Common myeloid progenitor, CD34-positive (primary cell): ENCODE measurements at places on chromosomes 5 and 9.

GRCh38 chr5:42163083-42163482 is 238.0 kb downstream of the FBXO4 start:
- DNase-seq, result no peak

GRCh38 chr5:386432-387341 is 56.3 kb upstream of the EXOC3 start:
- no peak for DNase-seq

DNA sequence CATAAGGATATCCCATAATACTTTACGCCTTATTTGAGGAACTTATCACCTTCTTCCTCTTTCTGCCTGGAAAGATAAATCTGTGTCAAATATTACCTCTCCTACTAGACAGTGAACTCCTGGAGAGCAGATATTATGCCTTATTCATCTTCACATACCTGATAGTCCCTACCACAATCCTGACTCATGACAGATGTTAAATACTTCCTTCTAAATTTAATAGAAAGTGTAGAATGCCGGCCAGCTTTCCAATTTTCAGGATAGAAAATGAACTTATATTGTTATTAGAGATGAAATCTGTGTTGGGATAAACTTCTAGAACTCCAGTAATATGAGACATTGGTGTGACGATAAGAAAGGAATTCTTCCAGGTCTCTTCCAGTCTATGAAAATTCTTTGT is 89.0 kb downstream of the GCNT4 start:
- DNase-seq, result peak; percentile 13

DNA sequence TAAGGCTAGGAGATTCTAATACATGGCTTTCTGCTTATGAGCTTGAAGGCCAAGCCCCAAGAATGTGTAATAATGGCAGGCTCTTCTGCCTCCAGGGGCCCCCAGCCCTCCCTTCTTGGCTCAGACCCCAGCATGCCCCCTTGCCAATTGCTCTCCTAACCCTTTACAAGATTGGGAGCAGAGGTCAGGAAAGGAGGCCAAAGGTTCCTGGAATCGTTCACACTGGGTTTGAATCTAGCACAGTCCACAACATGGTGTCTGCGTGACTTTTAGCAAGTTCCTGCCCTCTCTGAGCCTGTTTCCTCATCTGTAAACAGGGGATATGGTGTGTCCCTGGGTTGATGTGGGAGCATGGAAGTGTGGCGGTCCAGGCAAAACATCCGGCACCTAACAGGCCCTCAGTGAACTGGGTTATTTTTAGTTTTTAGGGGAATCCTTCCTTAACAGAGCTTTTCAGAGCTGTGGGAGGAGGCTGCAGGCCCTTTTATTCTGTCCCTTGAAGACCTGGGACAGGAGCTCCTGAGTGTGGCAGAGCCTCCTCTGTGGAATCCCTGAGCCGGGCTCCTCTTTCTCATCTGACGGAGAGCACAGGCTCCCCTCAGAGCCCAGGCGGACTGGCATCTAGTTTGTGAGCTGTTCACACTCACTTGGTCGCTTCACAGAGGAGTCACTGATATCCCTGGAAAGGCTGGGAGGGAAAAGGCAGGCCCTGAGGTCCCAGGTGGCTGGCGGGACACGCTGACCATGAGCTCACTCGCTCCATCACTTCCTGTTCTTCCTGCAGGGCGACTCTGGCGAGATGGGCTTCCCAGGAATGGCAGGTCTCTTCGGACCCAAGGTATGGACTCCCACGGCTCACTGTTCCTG is 23.4 kb upstream of the ORM1 start:
- DNase-seq, result no peak

GRCh38 chr9:129868872-129869486 is 33.7 kb downstream of the USP20 start:
- DNase-seq, result no peak

DNA sequence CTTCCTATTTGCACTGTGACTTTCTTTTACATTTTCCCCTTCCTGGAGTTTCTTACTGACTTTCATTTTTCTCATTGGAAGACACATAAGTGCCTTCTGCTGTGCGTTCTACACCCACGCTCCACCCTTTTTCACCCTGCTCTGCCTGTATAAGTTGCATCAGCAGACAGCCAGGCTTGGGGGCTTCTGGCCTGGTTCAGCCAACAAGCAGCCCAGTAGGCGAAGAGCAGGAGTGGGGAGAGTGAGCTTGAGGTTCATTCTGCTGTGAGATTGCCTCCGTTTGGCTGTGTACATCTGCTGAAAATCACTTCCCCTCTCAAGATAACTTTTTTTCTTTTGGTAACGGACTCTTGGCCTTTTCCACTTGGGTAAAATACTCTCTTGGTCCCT is 38.4 kb downstream of the RASGRF2 start:
- no peak for DNase-seq

- no peak for DNase-seq
Observed at GRCh38 chr5:82111191-82111590, 139.4 kb downstream of the ATG10 start.

GRCh38 chr5:135671966-135672365 is 93.2 kb upstream of the CXCL14 start:
- DNase-seq, result no peak

DNA sequence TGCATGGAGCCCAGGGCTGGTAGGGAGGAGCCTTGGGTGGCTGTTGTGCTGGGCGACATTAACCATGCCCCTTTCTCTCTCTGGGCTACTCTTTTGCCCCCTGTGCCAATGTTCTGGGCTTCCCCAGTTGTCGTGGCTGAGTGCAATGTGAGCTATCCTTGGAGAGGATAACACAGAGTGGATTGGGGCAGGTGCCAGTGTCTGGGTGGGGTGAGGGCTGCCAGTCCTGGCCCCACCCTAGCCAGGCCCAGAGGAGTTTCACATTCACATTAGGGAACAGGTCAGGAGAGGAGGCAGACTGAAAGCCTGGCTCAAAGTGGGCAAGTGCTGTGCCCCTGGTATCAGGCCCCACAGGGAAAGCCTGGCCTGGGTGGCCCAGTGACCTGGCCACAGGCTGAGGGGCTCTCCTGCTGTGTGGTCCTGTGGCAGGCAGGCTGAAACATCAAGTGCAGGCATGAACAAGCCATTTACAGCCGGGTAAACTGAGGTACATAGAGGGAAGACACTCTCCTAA is 7.5 kb upstream of the NDST1 start:
- no peak for DNase-seq

- no peak for DNase-seq
Observed at GRCh38 chr9:16367605-16368231, 502.8 kb downstream of the BNC2 start.

GRCh38 chr9:12351293-12352044 is 341.7 kb upstream of the TYRP1 start:
- DNase-seq, result no peak

DNA sequence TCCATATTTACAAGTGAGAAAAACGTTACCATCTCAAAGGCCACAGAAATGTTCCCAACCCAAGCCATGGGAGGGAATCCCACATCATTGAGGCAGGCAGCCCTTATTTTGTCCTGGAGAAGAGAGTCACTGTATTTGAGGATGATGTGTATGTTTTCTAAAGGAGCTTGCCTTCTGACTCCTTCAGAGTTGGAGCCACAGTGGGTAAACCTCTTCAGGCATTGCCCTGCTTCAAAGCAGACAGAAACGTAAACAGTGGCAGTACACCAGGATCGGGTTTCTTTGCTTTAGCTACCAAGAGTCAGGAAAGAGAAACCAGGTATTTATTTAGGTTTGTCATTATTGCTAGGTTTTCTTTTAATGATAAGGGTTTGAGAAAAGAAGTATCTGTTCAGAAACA is 45.7 kb downstream of the MUSK start:
- DNase-seq, result no peak

DNA sequence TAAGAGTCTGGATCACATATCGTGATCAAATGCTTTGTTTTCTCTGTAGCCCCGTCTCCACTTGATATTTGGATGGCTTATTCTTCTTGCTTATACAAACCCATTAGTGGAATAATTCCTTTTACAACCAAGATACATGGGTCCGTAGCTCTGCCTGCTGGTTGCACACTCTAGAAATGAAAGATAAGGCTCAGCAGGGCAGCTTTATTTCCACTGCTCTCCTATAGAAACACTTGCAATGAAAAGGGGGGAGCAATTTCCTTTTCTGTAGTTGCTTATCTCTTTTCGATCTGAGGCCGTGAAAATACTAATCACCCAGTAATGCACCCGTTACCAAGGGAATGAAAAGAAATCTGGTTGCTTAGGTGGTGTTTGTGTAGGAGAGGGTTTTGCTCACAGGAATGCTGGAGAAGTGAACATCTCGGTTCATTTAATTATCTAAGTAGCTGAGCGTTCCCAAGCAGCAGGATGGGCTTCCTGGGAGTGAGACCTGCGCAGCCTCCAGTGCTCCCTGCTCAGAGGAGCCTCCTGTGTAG is 131.7 kb downstream of the ADAMTS16 start:
- no peak for DNase-seq

GRCh38 chr9:74573640-74574191 is 76.6 kb downstream of the RORB start:
- no peak for DNase-seq

- DNase-seq, result no peak
Observed at GRCh38 chr5:130151239-130151638, 247.0 kb downstream of the CHSY3 start.

GRCh38 chr9:27157736-27158135 is 48.7 kb downstream of the TEK start:
- no peak for DNase-seq

GRCh38 chr9:118721923-118722322 is 647.3 kb downstream of the BRINP1 start:
- no peak for DNase-seq

GRCh38 chr5:32597041-32597629 is 11.8 kb downstream of the SUB1 start:
- no peak for DNase-seq

- DNase-seq, result no peak
Observed at GRCh38 chr5:2179861-2180260, 297.1 kb upstream of the IRX4 start.

- no peak for DNase-seq
Observed at GRCh38 chr9:35322075-35322885, 160.5 kb downstream of the UNC13B start.

- no peak for DNase-seq
Observed at GRCh38 chr5:27221410-27221809, 183.0 kb upstream of the CDH9 start.

DNA sequence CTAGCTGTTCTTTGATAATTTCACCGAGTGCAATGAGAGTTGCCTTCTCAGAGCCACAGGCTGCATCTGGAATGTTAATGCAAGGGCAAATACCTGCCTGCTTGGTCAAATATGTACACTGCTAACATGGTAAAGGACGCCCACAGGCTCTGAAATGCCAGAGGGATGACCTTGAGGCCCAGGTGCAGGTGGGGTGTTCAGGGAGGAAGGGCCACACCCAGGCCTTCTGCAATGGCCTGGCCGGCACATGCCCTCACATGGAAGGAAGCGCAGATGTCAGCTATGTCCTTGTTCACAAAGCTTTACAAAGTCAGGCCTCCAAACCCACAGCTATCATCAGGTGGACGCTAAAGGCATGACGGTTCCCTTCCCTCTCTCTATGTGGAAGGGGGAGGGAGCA is 48.6 kb downstream of the HRH2 start:
- DNase-seq, result no peak

GRCh38 chr9:4077499-4078102 is 222.3 kb downstream of the GLIS3 start:
- DNase-seq, result peak; percentile 16

DNA sequence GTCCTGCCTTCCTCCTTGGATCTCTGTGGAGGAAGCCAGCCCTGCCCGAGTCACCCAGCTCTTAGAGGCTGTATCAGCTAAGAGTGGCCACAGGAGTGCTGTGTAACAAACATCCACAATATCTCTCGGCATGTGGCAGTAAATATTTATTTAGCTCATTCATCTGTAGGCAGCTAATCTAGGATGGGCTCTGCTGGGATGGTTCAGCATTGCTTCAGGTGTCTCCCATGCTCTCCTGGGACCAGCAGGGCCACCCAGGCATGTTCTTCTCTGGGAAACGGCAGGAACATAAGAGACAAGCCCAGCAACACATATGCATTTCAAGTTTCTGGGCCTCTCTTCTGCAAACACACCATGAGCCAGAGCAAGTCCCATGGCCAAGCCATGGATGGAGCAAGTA is 56.1 kb downstream of the HRH2 start:
- no peak for DNase-seq

- DNase-seq, result no peak
Observed at GRCh38 chr5:59597690-59598546, 295.6 kb downstream of the PDE4D start.

DNA sequence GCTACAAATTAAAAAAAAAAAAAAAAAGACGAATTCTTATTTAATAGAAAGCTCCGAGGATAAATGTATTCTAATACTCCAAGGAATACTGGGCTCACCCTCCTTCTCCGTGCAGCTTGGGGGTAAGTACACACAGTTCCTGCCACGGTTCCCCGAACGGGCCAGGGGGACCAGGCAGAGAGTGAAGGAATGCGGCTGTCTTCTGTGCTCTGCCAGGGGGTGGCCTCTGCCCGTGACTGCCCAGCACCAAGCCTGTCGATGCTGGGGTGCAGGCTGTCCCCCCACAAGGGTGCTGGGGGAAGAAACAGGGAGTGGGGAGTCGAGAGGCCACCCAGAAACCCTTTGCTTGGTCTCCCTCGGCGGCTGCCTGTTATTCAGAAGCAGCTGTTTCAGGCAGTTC is 410.1 kb upstream of the IRX1 start:
- no peak for DNase-seq

- no peak for DNase-seq
Observed at GRCh38 chr9:98850851-98851729, 43.6 kb downstream of the GALNT12 start.

DNA sequence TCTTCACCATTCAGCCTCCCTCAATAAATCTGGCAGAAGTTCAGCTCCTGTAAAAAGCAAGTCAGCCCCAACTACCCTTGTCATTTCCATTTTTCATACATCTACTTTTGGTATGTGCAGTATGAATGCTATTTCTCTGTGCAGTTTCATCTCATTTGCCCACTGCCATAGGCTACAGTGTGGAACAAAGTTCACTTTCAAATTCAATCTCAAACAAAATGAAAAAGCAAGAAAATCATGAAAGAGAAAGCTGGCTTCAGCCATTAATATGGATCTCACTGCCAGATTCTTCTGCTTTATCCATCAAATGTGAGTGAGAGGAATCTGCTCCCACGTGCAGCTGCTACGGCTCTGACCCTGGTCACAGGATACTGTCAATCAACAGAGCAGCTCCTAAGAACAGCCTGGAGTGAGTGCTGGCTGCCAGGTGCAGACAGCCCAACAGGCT is 494.2 kb downstream of the ZNF608 start:
- no peak for DNase-seq

DNA sequence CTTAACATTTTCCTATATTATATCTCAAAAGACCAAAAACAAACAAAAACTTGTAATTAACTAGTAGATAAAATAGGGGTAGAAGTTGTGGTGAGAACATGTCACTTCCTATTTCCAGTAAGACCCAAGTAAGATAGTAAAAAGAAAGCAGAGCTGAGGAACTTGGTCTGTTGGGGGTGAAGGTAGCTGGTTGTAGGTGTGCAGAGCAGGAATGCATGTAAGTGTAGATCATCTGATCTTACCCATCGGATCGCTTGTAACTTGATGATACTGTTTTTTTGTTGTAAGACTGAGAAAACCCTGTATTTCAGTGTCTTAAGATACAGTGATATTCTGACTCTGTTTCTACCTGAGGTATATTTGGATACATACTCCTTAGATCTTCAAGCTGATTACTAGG is 5.7 kb downstream of the SRP19 start:
- peak; percentile 5 for DNase-seq

- no peak for DNase-seq
Observed at GRCh38 chr9:120893611-120894307, 16.8 kb upstream of the PHF19 start.
